ENCODE measurements at places on chromosomes 2 and 18. TPM values are rescaled to one million over a fixed set of nuclear protein-coding genes. Genes with fewer than 3 reads are reported as not detected.

Gene ACTG2
- 56.6 TPM for total RNA-seq

GRCh38 chr2:151560289-151560688 is 150.6 kb downstream of the RIF1 start:
- no peak for DNase-seq

- no peak for DNase-seq
These were observed 162.7 kb downstream of the WDPCP start for GRCh38 chr2:63425606-63426005.

Gene LYG2
- not detected for total RNA-seq

- no peak for DNase-seq
These were observed 182.3 kb downstream of the FAM210A start for GRCh38 chr18:13543811-13544732.

DNA sequence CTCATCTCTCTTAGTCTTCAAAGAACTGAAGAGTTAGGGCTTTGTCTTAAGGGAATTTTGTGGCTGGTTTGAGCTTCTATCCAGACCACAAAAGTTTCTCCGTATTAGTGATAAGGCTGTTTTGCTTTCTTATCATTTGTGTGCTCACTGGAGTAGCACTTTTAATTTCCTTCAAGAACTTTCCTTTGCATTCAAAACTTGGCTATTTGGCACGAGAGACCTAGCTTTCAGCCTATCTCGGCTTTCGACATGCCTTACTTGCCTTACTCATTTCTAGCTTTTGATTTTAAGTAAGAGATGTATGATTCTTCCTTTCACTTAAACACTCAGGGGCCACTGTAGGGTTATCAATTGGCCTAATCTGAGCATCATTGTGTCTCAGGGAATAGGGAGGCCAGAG is 29.9 kb downstream of the HDHD2 start:
- DNase-seq = no peak

GRCh38 chr2:212547716-212548454 is 9.3 kb upstream of the ERBB4 start:
- DNase-seq = no peak

- no peak for DNase-seq
These were observed 99.1 kb upstream of the PELI1 start for GRCh38 chr2:64243081-64244036.

- no peak for DNase-seq
These were observed 9.1 kb downstream of the SMIM21 start for GRCh38 chr18:75418293-75419005.

DNA sequence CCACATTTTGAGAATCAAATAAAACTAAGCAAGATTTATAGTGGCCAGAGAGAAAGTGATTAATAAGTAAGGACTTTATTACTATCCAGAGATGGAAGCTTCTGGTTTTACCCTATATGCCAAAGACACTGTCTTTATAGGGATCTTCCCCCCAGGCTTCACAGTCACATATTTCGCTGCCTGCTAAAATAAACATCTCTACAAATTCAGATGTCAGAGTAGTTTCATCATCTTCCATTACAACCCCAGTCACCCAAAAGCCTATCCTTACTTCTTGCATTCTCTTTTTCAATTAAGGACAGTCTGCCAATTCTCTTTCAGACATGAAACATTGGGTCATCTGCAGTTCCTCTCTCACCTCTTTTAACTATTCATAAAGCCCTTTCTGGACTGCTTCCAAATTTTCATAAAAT is 28.3 kb downstream of the CREB1 start:
- DNase-seq = no peak

GRCh38 chr2:48448274-48449061 is 81.5 kb upstream of the STON1 start:
- DNase-seq = no peak

GRCh38 chr2:101790416-101790815 is 92.9 kb downstream of the MAP4K4 start:
- DNase-seq = no peak

- DNase-seq = no peak
These were observed 193.8 kb upstream of the MMADHC start for GRCh38 chr2:149781263-149781808.

DNA sequence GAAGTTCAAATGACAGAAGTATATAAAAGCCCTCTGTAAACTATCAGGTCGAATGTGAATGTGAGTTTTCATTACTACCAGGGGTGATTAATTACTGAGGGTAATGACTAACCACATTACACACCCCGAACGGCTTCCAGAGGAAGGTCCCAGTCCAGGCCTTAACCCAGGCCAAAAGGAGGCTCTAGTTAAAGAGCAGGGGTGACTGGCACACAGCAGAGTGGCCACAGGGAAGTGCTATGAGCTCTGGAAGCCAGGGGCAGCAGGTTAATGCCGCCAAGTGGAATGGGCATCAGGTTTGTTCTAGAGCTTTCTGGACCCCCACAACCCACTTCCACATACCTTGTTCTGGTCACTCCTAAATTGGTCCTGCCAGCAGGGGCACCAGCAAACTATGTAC is 87.7 kb downstream of the BCL11A start:
- DNase-seq = no peak

Gene REEP1
- total RNA-seq = 2.5 TPM

GRCh38 chr18:58216071-58216481 is 172.1 kb downstream of the NEDD4L start:
- DNase-seq = no peak

DNA sequence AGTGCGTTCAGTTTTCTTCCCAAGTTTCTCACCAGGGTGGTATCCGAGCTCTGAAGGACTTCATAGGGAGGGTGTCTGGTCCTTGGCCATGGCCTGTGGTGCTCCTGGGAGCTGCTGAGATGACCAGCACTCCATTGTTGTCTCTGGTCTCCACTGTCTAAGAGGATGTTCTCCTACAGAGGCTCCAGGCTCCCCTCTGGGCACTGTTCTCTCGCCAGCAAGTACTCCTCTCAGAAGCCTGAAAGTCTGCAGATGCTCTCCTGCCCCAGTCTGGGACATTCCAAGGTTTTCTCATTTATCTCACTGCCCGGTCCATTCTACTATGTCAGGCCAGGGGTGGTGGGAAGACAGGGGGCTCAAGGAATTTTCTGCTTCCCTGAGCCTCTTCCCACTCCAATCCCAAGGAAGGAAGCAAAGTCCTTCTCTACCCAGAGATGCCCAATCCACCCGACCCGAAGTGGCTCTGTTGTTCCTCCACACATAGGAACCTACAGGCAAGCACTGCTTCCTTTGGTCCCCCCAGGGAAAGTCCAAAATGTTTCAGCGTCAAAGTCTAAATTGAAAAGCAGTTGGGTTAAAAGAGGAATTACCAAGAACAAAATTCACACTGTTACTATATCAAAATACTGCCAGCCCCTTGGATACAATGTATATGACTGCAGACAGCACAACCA is 110.5 kb downstream of the GYPC start:
- DNase-seq = no peak

Gene SLC4A3
- 7.0 TPM for total RNA-seq
